ENCODE measurements at places on chromosomes 12 and 14. TPM values are rescaled to one million over a fixed set of nuclear protein-coding genes. Genes with fewer than 3 reads are reported as not detected.

TMEM30B gene
- 0.06 TPM for total RNA-seq

SIX6 gene
- total RNA-seq: not detected

PTHLH gene
- total RNA-seq: 0.63 TPM

CRIP1 gene
- total RNA-seq: not detected

ALDH2 gene
- total RNA-seq: 5.8 TPM

DNA sequence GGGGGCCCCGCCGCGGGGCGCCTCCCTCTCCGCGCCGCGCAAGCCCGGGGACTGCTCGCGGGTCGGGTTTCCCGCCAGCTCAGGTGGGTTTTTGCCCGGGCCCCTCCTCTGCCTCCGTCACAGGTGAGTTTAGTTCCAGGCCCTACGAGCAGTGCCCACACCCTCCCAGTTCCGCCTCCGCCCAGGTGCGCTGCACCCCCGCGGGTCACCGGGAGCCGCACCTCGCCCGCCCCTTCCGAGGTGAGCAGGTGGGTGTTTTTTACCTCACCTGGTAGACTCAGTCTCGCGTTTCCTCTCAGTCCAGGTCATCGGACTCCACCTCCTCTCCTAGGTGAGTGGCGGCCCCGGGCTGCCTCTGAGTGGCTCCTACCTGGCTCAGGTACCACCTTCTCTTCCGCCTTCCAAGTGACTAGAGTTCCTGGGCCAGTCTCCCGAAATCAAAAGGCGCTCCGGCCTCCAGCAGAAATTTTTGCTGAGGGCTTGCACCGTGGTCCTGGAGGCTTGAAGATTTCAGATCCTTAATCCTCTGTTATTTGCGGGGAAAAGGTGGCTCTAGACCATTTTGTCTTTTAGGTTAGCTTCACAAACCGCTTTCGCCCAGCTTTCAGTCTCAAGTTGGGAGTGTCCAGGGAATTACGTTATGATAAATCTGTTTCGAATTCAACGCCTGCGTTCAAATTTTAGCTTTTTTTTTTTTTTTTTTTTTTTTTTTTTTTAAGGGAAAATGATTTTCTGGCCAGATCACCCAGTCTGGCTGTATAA lies at the start of gene TMEM30B:
TMEM30B (minus strand) TSS at position 153 of the 762 bp plus-strand sequence. CDS start 191 bp downstream, outside the sequence.
- DNase-seq: no peak

GRCh38 chr12:14284184-14284722 lies 81.2 kb upstream of the ATF7IP start:
- DNase-seq: no peak

DNA sequence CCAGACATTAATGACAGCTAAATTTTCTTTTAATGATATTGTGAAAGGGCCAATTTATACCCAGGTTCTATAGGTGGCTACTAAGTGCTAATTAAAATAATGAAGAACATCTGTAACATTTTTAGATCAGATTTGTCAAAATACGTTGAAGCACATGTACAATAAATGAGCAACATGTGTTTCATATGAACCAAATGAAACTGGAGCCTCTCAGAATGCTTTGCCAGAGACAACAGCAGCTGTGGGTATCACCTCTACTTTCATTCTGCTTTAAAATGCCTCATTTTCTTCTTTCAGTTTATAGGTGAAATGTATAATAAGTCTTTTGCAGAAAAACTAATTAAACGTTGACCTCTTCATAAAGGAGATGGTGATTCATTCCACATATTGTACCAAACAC lies 26.1 kb upstream of the MYF6 start:
- peak; percentile 89 for DNase-seq

DNA sequence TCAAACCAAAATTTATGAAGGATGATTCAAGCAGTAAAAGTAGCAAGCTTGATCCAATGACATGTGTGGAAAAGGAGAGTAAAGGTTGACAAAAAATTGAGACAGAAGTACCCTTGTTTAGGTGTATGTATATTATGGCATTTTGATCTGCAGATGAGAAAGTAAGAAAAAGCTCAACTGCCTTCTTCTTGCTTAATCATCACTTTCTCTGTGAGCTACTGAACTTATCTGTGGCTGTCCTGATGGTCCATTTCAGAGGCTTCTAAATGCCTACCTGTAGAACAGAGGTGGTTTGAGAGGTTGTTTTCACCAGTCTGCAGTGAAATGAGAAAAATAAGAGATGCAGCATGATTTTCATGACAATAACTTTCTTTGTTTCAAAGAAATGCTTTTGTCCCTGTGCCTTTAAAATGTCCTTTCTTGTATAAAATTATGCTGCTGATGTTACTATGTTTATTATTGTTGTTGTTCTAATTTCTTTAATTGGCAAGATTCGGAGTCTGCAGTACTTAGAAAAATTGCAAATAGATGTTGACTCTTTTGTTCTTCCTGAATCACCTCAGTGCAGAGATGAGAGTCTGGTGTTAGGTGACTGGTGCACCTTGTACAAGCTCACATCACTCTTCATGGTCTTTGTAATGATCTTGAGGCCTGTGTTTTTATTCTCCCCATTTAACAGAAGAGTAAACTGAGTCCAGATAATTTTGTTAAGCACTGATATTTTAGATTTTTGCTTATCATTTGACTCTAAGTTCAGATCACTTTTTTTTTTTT lies 821.9 kb downstream of the VRK1 start:
- no peak for DNase-seq

DNA sequence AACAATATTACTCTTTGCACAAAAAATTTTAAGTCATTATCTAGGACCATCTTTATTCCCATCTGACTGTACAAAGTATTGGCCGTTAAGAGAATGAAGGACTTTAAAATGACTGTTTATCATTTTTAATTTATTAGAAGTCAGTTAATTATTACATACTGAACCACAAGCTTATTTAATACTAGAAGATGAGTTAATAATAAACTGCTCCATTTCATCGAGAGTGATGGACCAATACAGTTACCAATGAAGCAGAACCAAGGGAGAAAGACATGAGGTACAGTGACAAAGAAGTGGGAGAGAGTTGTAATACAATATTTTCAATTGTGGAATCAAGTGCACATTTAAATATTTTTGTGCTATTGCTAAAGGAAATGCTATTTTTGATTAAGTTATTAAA lies 83.3 kb downstream of the PTPRO start:
- DNase-seq: no peak

- no peak for DNase-seq
Observed at GRCh38 chr14:37707716-37708115, 112.3 kb downstream of the TTC6 start.

- DNase-seq: no peak
Observed at GRCh38 chr14:33674927-33675326, 275.9 kb downstream of the EGLN3 start.

DNA sequence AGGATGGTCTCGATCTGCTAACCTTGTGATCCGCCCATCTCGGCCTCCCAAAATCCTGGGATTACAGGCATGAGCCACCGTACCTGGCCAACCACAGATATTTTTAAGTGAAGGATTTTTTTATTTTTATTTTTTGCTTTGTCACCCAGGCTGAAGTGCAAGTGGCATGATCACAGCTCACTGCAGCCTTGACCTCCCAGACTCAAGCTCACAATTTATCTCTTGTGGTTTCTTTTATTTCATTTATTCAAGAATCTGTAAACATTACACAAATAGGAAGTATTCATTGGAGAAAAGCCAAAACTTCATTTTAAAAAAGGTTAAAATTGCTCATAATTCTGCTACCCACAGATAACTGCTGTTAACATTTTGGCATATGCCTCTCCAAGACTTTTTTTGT lies 13.3 kb downstream of the MOAP1 start:
- no peak for DNase-seq

DNA sequence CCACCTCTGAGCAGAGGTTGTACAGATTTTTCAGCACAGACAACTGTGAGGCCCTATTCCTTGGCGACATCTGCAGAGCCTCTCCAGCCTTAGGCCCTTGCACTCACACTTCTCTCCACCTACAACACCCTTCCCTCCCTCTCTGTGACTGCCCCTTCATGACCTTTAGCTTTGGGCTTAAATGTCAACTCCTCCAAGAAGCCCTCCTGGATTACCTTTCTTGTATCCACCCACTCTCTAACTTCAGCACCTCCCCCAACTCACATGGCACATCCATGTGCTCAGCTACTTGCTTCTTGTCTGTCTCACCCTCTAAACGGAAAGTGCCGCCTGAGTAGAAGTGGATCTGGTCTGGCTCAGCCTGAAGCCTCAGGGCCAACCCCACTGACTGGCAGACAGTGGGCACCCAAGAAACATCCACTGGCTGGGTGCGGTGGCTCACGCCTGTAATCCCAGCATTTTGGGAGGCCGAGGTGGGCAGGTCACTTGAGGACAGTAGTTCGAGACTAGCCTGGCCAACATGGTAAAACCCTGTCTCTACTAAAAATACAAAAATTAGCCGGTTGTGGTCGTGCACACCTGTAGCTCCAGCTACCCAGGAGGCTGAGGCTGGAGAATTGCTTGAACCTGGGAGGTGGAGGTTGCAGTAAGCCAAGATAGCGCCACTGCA lies 22.1 kb downstream of the TRPV4 start:
- DNase-seq: no peak

GRCh38 chr14:77175843-77176242 lies 5.8 kb upstream of the TMEM63C start:
- DNase-seq: no peak

GRCh38 chr14:64841121-64841651 lies 38.5 kb downstream of the SPTB start:
- DNase-seq: peak; percentile 59

DNA sequence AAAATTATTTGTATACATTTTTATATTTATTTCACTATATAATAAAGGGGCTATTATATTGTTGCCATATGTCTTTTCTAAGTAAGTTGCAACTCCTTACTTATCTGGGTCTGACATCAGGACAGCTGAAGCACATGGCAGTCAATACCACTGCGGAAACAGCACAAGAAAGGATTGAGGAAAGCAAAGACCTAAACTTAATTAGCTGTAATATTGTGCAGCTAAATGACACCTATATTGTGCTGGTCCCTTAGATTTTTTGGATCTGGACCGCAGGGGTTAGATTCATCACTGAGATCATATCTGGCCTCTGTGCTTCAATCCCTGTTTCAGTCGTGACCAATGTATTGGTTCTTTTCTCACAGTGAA lies 359.6 kb upstream of the DIO2 start:
- DNase-seq: no peak

DNA sequence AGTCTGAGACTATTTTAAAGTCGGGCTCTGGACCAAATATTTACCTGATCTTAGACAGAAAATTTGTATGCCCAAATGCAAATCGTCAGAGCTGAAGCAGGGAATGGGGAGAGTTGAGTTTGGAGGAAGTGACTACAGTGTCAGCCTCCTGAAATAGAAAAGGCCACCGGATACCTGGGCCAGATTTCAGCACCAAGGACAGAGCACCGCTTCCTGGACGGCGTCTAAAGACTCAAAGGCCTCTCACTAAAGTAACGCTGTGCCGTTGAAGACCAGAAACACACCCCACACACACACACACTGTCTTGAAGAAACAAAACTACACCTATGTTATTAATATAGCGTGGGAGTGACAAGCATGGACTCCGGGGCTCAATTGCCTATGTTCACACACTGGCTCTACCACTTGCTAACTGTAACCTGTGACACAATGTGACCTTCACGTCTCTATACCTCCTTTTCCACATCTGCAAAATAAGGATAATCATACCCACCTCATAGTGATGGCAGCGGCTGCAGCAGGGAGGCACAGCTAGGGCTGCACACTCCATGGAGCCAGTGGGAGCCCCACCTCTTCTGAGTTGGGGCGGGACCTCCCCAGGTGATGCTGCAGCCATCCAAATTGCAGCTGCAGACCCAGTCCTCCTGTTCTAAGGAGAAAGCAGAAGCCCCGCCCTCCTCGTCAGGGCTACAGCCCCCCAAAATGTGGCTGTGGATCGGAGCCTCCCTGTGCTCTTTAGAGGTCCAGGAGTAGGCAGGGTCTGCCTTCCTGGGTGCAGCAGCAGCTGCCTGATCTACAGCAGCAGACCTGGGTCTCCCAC lies 35.6 kb downstream of the KRT76 start:
- peak; percentile 28 for DNase-seq

Measured in LHCN-M2 (cell line).